ENCODE measurements at places on chromosomes 1 and 21.

DNA sequence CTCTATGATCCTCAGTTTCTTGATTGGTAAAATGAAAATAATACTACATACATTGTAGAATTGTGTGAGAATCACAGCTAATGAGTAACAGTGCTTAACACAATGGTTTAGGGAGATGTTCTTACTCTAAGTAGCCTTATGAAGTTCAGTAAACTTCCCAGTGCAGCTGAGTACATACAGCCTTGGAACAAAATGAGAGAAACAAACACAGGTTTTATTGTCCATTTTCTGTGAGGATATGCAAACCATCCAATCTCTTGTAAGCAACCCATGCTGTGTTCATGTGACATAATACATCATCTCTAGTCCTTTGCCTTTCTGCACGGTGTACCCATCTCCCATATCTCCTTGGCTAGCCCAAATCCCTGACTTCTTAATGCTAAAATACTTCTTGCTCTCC, 14.7 kb upstream of the STRIP1 start:
- no peak for DNase-seq

GRCh38 chr1:208335371-208336136, 91.4 kb upstream of the PLXNA2 start:
- no peak for DNase-seq

GRCh38 chr1:155062151-155062686, 1.3 kb upstream of the EFNA4 start:
- DNase-seq = no peak

GRCh38 chr1:116561563-116561962, 9.3 kb downstream of the CD58 start:
- no peak for DNase-seq

GRCh38 chr1:53250325-53250724, 12.0 kb upstream of the MAGOH start:
- DNase-seq = no peak

- DNase-seq = no peak
These were observed 109.4 kb downstream of the GIPC2 start for GRCh38 chr1:78155121-78155520.

DNA sequence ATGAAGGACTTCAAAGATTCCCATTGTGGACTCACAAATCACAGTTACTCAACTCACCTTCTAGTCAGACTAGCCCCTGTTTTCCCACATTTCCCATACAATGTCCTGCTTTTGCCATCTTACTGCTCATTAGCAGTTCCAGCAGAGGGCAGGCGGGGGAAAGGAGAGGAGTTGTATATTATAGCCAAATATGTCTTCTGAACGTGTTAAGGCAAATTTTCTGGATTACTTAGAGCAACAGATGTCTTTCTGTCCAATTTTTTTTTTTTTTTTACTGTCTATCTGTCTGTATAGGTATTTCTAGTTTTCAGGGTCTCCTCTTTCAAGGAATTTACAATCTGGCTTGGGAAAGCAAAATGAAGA, 29.9 kb upstream of the DDAH1 start:
- no peak for DNase-seq

GRCh38 chr21:36429947-36430546, 44.9 kb downstream of the CHAF1B start:
- DNase-seq = peak; percentile 47

DNA sequence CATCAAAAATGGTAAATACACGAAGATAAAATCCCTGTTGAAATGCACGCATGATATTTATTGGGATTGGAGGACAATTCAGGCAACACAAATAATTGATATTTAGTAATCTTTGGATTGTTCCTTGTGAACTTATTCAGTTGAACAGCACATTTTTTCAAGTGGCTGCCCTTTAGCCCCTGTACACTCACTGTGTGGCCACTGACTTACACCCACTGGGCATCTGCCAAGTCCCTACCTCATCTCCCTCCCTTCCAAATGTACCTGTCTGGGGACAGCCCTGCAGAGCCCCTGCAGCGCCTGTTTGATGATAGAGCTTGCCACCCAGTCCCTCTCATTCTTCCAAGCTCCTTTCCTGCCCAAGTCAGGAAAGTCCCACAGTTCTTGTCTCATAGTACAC, 154.3 kb downstream of the GLUL start:
- DNase-seq = no peak

DNA sequence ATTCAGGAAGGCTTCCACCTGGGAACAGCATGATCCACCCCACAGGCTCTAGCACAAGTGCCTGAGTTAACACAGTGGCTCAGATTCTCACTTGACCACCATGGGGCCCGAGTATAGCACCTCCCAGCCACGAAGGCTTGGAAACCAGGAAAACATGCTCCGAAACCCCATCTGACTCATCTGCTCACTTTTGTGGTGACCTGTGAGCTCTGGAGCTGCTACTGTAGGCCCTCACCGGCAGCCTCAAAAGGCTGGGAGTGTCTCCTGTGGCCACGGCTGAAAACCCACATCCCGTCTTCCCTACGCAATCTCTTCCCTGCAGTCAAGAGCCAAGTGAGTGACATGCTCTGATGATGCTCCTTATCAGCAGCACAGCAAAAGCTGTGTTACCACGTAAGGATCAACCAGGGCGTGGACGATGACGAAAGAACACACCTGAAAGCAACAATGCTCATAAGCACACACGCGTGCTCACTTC, 81.4 kb downstream of the TGFBR3 start:
- peak; percentile 58 for DNase-seq

GRCh38 chr21:30148906-30149305, 17.7 kb downstream of the CLDN17 start:
- no peak for DNase-seq

DNA sequence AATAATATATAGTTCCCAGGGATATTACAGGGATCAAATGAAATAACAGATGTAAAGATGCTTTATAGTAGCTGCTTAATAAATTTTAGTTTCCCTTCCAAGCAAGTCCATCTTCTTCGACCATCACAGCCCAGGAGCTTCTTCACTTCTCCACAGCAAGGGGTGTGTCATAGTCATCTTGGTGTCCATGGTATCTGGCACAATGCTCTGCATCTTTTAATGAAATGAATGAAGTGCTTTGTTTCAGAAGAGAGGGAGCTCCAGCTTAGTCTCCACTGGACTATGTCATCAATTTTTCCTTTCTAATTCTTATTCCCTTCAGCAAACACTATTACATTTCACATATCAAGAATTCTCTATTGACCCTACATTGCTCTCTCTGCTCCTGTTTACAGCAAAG, 4.9 kb upstream of the MACF1 start:
- DNase-seq = no peak

DNA sequence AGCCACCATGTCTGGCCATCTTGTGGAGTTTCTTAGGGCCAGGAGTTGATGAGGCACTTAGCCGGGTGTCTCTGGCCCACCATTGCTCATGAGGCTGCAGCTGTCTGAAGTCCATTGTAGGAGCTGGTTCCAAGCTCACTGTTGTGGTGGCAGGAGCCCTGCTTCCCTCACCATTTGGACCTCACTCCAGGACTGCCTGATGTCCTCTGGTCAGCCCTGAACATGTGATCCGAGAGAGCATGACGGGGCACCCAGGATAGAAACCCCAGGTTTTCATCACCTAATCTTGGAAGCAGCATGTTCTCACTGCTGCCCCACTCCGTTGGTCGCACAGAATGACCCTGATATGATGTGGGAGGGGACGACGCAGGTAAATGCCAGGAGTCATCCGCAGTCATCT, 56.2 kb upstream of the FAM3B start:
- no peak for DNase-seq

DNA sequence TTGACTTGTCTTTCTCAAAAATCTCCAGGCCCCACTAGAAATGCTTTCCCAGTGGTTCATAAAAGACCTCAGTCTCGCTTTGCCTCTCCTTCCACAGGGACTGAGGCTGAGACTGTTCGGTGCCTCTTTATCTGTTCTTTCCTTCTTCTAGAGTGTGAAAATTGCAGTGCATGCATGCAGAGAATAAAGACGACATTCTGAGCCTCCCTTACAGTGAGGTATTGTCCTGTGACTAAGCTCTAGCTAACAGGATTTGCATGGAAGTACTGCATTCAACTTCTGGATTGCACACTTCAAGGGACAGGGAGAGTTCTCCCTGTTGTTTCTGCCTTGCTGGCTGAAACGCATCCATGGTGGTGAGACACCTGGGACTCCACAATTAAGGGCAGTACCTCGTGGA, 69.1 kb downstream of the COLGALT2 start:
- DNase-seq = no peak

DNA sequence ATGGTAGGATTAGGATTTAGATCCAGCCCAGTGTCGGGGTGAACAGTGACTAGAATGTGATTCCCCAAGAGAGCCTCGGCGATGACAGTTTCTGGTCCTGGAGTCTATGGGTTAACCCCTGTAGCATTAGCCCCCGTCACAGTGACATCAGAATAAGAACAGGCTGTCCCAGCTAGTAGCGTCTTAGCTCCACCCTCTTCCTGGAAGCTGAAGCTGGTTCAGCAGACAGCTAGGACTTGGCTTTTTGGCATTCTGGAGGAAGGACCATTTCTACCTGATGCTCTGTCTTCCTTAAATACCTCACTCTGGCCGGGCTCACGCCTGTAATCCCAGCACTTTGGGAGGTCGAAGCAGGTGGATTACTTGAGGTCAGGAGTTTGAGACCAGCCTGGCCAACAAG, 5.0 kb downstream of the NDUFS2 start:
- no peak for DNase-seq

DNA sequence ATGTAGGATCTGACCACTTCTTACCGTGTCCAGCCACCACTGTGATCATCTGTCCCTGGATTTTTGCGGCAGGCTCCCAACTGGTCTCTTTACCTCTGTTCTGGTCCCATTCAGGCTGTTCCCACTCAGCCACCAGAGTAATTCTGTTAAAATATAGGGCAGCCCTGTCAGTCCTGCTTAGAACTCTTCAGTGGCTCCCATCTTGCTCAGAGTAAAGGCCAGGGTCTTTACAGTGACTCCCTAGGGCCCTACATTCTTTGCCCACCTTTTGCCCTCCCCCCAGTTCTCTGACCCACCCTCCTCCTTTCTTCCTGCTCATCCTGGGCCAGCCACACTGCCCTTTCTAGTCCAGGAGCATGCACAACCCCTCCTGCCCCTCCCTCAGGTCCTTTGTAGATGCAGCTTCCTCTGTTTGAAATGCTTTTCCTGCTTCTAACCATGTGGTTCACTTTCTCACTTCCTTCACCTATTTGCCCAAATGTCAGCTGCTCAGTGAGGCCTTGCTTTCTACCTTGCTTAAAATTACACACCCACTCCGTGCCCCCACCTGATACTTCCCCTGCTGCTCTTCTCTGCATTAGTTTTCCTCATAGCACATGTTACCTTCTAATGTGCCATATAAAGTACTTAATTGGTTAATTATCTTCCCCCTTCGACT, 7.8 kb downstream of the UBIAD1 start:
- no peak for DNase-seq

- DNase-seq = no peak
These were observed 6.2 kb upstream of the LRRC40 start for GRCh38 chr1:70211541-70211940.

DNA sequence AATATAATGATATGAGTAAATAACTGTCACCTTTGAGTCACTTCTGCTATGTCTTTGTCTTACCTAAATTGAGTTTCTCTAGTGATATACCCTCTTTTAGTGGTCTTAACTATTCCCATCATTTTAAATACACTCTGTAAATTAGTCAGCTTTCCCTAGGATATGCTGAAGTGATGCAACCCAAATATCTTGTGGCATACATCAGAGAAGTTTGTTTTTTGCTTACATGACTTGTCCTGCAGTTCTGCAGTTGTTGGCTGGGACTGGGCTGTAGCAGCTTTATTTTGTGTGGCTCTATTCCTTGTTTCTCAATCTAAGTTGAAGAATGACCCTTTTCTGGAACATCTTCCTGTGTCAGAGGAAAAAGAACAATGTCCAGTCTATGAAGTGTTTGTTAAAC, 76.4 kb downstream of the TTC3 start:
- no peak for DNase-seq

DNA sequence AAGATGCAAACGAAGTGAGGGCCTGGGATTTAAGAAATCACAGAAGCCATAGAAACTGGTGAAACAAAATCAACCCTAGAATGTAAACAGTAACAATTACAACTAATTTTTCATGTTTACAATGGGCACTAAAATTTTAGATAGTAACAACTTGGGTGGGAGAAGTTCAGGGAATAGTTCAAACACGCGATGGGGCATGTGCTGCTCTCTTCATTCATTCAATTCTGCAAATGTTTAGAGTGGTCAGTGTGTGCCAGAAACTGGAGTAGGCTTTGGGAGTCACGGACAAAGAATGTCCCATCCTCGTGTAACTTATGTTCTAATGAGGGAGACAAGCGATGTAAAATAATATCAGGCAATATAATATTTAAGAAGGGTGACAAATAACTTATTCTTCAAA, 133.4 kb downstream of the GREM2 start:
- no peak for DNase-seq

- no peak for DNase-seq
These were observed 146.6 kb upstream of the ADGRL2 start for GRCh38 chr1:81654147-81654546.

GRCh38 chr1:112583366-112583765, 35.6 kb downstream of the ST7L start:
- no peak for DNase-seq

DNA sequence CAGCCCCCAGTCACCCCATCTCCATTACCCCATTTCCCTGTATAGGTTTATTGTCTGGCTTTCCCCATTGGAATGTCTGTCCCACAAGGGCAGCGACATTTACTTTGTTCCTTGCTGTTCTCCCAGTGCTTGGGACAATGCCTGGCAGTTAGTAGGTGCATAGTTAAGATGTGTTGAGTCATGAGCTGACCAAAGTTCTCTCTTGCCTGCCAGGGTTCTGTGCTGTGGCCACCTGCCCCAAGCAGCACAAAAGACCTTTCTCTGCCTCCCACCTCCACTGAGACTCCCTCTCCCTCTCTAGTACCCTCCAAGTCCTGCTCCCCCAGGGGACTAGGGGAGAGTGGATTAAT, 40.0 kb downstream of the TMCO4 start:
- DNase-seq = no peak

DNA sequence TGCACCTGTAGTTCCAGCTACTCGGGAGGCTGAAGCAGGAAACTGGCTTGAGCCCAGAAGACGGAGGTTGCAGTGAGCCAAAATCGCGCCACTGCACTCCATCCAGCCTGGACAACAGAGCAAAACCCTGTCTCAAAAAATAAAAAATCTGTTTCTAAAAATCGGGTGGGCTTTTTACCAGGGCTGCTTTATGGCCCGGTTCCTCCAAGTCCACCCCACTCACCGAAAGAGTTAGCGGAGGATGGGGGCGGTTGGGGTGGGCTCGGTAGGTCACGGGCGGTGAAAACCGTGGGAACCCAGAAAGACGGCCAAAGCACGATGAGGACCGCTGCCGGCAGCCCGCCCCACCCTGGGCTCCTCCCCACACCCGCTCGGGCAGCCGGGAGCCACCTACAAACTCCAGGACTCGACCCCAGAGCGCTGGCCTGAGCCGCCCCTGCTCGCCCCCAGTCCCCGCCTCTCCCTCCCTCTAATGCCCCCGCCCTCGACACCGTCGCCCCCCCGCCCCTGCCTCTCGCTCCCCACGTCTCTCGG, 846 bp upstream of the PER3 start:
- DNase-seq = no peak

- DNase-seq = no peak
These were observed at the start of gene TAS1R1 for GRCh38 chr1:6554907-6555778. TSS of gene TAS1R1 (plus strand) at chr1:6555307. CDS start at chr1:6555374, 67 bp downstream.

GRCh38 chr1:161313554-161314200, 504 bp upstream of the SDHC start:
- DNase-seq = no peak

- DNase-seq = no peak
These were observed 11.4 kb downstream of the SOX13 start for GRCh38 chr1:204084247-204084772.

GRCh38 chr21:31221043-31221442, 123.0 kb downstream of the TIAM1 start:
- DNase-seq = no peak
